ENCODE measurements at places on chromosomes 2 and 18.
A peak's percentile ranks its signal among the peaks of the same experiment; 100 is the strongest.

DNA sequence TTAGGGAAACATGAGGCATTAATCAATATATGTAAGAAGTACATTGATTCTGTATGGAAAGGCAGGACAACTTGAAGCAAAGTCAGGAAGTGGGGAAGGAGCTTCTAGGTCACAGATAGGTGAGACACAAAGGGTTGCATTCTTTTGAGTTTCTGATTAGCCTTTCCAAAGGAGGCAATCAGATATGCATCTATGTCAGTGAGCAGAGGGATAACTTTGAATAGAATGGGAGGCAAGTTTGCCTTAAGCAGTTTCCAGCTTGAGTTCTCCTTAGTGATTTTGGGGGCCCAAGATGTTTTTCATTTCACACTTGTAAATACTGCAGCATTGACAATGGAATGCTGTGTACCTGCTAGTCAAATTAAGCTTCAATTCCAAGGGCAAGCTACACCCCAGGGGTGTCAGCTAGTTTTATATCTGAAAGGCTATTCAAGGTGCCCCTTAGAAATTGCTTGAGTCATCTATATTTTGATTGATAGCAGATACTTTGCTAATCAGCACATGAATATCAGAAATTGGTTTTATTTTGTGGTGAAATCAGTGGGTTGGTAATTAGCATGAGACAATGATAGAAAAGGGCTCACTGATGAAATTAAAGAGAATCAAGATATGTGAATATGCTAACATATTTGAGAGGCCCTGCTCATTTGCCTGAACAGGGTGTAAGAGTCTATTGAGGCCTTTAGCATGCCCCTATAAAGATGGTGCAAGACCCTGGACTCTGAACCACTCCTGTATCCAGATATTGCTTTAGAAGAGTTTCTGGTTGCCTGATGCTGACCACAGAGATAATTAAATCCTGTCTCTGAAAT is 131.5 kb downstream of the TMEM17 start:
- no peak for DNase-seq

DNA sequence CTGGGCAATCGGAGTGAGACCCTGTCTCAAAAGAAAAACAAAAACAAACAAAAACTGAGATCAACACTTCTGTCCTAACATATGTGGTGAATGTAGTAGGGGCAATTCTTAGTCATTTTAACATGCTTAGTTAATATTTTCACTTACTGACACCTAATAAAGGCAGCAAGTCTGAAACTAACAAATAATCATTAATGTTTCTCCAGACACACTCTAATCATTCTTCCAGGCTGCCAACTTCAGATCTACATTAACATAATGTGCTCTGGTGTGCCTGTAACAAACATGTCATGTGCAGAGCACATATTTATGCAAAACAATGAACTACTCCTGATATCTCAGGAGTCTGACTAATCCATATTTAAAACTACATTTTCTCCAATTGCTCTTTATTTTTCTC is 6.0 kb downstream of the KRCC1 start:
- DNase-seq, result no peak

GRCh38 chr2:231612109-231612455 is 19.4 kb downstream of the TEX44 start:
- DNase-seq, result no peak

DNA sequence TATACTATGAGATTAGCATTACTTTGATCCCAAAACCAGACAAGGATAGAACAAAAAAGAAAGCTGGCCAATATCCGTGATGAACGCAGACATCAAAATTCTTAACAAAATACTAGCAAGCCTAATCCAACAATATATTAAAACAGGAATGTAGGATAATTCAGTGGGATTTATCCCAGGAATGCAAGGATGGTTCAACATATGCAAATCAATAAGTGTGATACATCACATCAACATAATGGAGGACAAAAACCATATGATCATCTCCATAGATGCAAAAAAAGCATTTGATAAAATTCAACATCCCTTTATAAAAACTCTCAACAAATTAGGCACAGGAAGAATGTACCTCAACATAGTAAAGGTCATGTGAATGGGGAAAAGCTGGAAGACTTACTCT is 158.5 kb downstream of the KCNE4 start:
- DNase-seq, result no peak

DNA sequence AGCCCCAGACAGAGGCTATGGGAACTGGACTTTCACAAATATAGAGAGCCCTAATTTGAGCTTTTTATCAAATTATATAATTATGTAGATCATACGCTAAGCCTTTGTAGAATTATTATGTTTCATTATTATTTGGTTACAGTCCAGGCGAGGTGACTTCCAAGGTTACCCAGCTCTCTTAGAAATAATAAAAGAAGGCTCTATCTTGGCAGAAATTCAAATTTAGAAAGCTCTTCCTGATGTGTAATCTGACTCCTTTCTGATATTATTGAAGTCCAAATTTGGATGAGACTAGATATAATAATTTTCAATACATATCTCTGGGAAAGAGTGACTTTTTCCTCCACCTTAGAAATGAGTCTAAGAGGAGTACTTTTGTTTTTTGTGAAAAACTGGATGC is 4.8 kb upstream of the SLC38A11 start:
- DNase-seq, result no peak

DNA sequence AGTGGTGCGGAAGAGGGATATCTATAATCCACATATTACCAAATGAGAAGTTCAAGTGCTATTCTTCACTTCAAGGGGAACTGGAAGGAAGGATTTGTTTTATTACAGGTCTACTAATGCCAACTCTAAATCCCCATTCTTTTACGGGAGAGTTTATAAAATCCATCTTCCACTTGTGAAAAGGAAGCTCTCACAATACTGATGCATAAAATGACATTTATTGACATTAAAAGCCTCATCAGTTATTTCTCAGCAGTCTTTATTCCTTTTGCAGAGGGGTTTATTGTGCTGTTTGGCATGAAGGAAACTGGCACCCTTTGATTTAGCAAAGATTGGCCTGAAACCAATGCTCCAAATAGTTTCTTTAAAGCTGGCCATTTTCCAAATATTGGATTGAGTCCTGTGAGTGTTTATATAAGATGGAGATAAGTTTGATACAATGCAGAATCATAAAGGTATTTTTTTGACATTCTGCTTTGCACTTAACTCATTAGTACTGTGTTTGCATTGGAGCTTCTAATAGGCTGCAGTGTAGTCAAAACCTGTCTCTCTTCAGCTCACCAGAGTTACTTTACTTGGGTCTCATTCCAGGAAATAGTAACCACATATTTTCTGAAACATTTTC is 26.6 kb downstream of the LRP1B start:
- DNase-seq, result no peak

GRCh38 chr18:63963615-63964256 is 6.1 kb upstream of the SERPINB8 start:
- DNase-seq, result peak; percentile 42

- DNase-seq, result no peak
These were observed 108.9 kb upstream of the KLF7 start for GRCh38 chr2:207274530-207275189.

- DNase-seq, result no peak
These were observed 8.8 kb upstream of the FAM98A start for GRCh38 chr2:33607905-33608304.

GRCh38 chr2:48578313-48578712 is 39.3 kb upstream of the GTF2A1L start:
- DNase-seq, result no peak

- no peak for DNase-seq
These were observed 128.2 kb upstream of the ALKAL2 start for GRCh38 chr2:415986-416610.

GRCh38 chr18:38305961-38306360 is 740.4 kb upstream of the CELF4 start:
- DNase-seq, result no peak

DNA sequence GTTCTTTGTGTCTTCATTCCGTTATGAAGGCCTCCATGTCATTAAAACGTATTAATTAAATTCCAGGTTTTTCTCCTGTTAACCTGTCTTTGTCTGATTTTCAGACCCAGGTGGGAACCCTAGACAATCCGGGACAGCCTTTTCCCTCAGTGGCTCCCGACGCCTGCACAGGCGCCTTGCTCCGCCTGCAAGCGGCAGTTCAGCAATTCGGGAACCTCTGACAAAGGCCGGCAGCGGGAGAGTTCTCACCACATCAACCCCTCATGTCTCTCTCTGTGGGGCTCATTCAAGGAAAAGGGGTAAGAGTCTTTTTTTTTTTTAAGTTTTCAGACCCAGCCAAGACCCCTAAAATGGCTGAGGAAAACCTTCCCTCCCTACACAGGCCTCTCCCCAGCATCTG is 259.8 kb upstream of the SALL3 start:
- no peak for DNase-seq

- DNase-seq, result no peak
These were observed 2.6 kb upstream of the CHRND start for GRCh38 chr2:232523402-232523681.

- DNase-seq, result no peak
These were observed 1.4 kb downstream of the APLF start for GRCh38 chr2:68468801-68469200.

GRCh38 chr2:101974663-101975062 is 17.1 kb upstream of the IL1R2 start:
- DNase-seq, result no peak

- DNase-seq, result no peak
These were observed 69.9 kb upstream of the SMAD7 start for GRCh38 chr18:49020621-49021021.

DNA sequence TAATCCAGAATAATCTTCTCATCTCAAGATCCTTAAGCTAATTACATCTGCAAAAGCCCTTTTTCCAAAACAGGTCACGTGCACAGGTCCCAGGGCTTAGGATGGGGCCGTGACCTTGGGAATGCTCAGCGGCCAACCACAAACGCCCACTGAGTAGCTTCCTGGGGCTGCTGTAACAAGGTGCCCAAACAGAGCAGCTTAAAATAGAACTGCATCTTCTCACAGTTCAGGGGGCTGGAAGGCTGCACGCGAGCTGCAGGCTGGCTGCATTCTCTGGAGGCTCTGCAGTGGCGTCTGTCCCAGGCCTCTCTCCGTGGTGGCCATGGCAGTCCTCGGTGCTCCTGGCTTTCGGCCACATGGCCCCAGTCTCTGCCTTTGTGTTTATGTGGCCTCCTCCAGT is 31.9 kb downstream of the ADI1 start:
- no peak for DNase-seq

GRCh38 chr2:66570471-66570870 is 135.5 kb downstream of the MEIS1 start:
- DNase-seq, result no peak

- no peak for DNase-seq
These were observed 53.1 kb downstream of the SLC39A10 start for GRCh38 chr2:195709901-195710806.

DNA sequence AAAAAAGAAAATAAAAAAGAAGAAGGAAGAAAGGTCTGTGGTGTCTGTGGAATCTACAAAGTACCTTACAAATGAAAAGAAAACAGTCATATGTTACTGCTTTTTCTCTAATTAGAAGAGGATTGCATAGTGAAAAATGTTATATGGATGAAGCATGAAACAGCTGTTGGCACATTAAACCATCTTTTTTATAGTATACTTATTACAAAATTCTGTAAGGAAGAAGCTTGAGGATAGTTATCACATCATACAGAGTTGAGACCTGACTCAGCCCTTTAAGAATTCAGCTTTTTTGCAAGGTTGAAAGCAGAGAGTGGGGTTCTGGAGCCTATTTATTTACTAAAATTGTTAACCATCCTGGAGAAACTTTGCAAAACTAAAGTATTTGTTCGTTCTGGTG is 222.7 kb downstream of the PHLPP1 start:
- DNase-seq, result no peak

DNA sequence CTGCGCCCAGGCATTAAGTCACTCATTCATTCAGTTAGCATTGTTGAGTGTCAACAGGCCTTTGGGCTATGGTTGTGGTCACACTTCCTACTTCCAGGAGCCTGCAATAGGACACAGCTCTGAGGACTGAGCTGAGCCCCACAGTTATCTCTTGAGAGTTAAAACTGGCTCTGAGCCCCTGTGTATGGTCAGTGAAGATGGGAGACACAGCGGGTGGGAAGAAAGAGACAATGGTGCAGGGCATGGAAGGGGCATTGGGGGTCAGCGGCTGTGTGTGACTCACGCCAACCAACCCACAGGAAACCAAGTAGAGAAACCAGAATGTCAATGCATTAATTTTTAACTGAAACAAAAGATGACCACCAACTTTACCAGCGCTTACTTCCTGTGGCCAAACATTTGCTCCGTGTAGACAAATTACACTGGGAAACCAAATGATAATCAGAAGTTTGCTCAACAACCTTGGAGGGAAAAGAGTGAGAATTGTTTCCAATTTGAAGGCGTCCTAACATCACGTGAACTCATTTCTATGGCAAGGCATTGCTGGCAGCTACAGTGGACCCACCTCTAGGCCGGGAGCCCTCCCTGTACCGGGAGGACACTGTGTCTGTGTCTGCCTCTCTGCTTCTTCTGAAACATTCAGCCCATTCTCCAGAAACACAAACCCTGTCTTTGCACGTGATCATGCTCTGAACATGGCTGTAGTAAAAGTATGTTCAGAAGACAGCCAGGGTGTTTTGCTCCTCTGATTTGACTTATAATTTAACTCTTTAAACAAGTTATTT is 212.0 kb upstream of the ID2 start:
- no peak for DNase-seq

DNA sequence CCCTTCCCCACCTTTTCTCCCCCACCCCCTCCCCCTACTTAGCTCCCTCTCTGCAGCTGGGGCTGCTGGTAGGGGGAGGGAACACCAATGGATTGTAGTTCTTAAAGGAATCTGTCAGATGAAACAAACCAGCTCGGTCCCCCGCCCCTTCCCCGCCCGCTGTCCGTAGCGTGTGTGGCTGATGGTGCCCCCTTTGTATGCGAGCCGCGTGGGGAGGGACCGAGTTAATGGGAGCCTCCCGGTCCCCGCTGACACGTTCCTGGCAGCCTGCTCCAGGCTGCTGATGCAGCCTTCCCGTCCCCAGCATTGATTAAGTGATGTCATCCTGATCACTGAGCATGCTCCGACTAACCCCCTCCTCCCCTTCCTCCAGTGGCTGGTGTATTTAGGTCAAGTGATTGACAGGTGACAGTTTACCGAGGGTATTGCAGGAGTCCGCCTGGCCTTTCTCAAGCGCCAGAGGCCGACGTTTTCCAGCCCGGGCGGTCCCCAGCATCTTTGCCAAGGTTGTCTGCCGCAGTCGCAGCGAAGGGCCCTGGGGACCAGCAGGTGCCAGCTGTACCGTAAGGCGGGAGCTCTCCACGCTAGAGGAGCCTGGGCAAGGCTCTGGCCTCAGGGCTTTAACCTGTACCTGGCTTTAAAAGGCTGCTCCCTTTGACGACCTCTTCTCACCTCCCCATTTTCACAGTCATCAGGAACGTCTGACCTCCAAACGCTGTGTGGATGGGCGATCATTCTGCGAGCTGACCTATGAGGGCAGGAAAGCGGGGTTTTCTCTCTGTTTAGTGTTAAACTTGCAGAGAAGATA is 1.8 kb downstream of the KIF5C start:
- no peak for DNase-seq

DNA sequence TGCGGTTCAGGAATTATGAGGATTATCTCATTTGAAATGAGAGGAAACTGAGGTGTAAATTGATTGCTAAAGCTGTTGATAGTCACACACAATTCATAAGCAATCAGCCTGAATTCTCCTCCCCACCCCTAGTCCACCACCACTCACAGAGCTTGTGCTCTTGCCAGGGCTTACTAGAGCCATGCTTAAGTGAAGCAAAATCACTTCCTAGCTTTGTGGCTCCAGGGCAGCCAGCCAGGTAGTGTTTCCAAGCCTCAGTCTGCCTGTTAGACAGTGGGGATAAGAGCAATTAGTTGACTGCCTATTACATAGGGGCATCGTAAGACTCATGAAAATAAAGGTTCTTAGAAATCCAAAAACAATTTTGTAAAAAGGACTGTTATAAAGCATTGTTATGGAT is 87.2 kb downstream of the PKP4 start:
- no peak for DNase-seq

- no peak for DNase-seq
These were observed 85.4 kb upstream of the LINC00305 start for GRCh38 chr18:64234321-64234720.

All from activated CD4-positive, alpha-beta T cell treated with anti-CD3 and anti-CD28 coated beads, Interleukin-2, amount 50 U/mL, for 24 hours (primary cell).